ENCODE measurements at places on chromosomes 7 and 10.

DNA sequence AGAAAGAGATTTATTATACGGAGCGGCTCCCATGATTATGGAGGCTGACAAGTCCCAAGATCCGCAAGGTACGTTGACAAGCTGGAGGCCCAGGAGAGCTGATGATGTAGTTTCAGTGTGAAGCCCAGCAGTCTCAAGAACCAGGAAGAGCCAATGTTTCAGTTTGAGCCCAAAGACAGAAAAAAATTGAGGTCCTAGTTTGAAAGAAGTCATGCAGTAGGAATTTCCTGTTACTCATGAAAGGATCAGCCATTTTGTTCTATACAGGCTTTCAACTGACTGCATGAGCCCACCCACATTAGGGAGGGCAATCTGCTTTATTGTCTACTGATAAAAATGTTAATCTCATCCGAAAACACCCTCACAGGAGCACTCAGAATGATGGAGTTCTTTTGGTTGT, 51.5 kb downstream of the CCDC71L start:
- no peak for DNase-seq

GRCh38 chr7:95045236-95045923, 138.0 kb downstream of the PPP1R9A start:
- peak; percentile 59 for DNase-seq

DNA sequence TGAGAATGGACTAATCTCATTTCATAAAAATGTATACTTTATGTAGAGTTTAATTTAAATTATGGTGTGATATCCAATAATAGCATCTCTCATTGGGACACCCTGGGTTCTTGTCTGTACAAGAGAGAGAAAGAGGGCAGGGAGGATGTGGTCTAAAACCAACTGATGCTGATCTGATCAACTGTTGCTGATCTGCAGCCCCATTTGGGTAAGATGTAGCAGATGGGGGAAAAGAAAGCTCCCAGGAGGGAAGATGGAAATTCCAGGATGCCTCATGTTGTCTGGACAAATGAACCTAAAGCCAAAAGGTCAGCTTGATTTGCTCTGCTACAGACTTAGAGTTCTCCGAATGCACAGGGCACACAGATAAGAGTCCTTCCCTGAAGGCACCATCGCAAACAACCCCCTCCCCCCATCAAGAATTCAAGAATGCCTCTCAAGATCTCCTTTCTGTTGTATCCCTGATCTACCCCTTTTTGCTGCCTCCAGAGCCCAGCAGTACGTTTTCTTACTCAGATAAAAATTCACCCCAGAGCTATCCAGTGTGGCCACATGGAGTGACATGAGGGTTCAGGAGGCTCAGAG, 171.4 kb upstream of the INHBA start:
- DNase-seq = no peak

DNA sequence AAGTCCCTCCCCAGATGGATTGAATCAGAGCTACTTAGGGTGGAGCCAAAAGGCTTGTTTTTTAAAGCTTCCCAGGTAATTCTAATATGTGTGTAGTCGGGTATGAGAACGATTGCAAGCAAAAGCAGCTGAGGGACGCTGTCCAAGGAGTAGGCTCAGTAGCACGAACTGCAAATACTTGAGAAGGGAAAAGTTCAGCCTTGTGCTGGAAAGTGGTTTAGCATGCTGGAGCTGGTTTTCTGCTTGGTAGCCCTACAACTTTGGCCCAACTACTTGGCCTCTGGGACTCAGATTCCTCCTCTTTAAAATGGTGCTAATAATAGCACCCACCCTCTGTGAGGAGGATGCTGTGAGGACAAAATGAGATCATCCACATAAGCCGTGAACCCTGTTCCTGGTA, 76.2 kb downstream of the AHR start:
- no peak for DNase-seq
